Caki2 (cell line): ENCODE measurements at places on chromosomes 6 and 20. TPM values are rescaled to one million over a fixed set of nuclear protein-coding genes. Genes with fewer than 3 reads are reported as not detected.

The TOX2 gene
- not detected in 2 replicates for total RNA-seq

The RAET1L gene
- not detected in 2 replicates for total RNA-seq

The SGK2 gene
- total RNA-seq, result 40.6 and 45.5 TPM in 2 replicates

The HNF4A gene
- not detected in 2 replicates for total RNA-seq

The SIRPA gene
- total RNA-seq, result 50.7 and 56.2 TPM in 2 replicates

The VSTM2L gene
- not detected in 2 replicates for total RNA-seq

The DDO gene
- total RNA-seq, result 2.1 and 6.9 TPM in 2 replicates

The GSTA2 gene
- total RNA-seq, result not detected in 2 replicates

The RSPH9 gene
- total RNA-seq, result not detected in 2 replicates

The LST1 gene
- not detected in 2 replicates for total RNA-seq

The FGD2 gene
- not detected in 2 replicates for total RNA-seq

The ID1 gene
- total RNA-seq, result 1,473 and 1,479 TPM in 2 replicates

The TNFAIP3 gene
- total RNA-seq, result 6.1 and 19.2 TPM in 2 replicates

The ABHD16B gene
- not detected in 2 replicates for total RNA-seq

The C6orf47 gene
- 12.4 and 21.5 TPM in 2 replicates for total RNA-seq

The POU5F1 gene
- total RNA-seq, result 0.09 and 26.0 TPM in 2 replicates

The GABRR1 gene
- total RNA-seq, result 0.61 TPM in 1 of 2 replicates, not detected in the other

The C20orf204 gene
- total RNA-seq, result 1.6 TPM in 1 of 2 replicates, not detected in the other

The TRDN gene
- total RNA-seq, result not detected in 2 replicates

The GNRH2 gene
- not detected in 2 replicates for total RNA-seq
